Activated naive CD4-positive, alpha-beta T cell treated with anti-CD3 and anti-CD28 coated beads, Interleukin-2, amount 50 U/mL, for 16 hours (primary cell): ENCODE measurements at places on chromosomes 13 and 19.
A peak's percentile ranks its signal among the peaks of the same experiment; 100 is the strongest.

- peak; percentile 57 for DNase-seq
Observed at GRCh38 chr13:100392709-100393630, 195.6 kb downstream of the GGACT start.

DNA sequence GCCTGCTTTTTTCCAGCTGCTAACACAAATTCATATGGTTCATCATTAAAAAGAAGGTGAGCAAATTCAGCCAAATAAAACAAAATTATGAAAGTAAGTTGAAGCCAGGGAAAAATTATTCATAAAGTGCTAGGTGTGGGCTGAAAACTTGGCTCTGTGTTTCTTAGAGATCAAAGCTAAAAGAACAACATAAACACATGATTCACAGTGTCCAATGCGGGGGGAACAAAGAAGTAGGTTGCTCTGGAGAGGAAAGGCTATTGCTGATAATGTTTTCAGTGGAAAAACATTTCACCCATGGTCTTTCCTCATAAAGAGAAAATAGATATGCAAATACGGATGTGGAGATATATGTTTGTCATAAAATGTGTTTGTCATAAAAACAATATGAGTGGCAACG, 1691.5 kb upstream of the SLC10A2 start:
- no peak for DNase-seq

DNA sequence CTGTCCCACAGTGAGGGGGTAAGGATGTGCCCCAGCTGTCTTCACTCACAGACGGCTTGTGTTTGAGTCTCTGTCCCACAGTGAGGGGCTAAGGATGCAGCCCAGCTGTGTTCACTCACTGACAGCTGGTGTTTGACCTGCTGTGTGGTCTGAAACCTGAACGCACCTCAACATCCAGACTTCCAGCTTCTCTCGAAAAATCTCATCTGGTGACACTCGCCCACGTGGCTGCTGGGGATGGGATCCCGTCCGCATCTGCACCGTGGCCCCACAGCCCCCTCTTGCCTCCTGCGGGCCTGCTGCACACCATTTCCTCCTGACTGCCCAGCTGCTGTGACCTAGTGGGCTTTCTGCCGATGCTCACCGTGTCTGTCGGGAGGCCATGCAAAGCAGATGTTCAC, 27.3 kb downstream of the CHAF1A start:
- no peak for DNase-seq

DNA sequence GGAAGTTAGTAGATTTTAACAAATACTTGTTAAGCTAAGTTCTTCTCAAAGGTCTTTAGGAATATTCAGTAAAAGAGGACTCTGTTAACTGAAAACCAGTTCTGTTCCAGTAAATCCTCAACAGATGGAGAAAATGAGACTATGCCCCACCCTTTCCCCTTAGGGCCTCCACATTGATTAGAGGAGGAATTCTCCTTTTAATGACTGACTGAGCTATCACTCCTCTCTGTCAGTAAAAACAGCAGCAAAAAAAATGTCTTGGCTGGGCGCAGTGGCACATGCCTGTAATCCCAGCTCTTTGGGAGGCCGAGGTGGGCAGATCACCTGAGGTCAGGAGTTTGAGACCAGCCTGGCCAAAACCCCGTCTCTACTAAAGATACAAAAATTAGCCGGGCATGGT, 50.1 kb downstream of the NLRP12 start:
- no peak for DNase-seq

DNA sequence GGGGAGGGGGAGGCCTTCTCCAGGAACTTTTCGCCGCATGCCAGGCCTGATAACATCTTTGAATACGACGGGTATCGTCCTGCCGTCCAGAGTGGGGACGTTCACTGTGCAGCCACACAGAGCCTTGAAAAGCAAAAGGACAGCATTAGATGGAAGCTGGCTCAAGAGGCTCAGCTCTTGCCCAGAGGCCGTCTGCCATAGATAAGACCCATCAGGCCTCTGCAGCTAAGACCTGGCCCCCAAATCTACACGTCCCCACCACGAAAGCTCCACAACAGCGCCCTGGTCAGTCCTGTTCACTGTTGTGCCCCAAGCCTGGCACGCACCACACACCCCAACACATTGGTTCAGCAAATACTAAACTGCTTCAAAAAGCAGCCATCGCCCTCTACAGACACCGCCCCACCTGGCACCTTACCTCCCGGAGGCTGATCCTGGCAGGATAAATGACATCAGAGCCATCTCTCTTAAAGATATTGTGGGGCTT, 2.1 kb downstream of the DNAJB1 start:
- no peak for DNase-seq

DNA sequence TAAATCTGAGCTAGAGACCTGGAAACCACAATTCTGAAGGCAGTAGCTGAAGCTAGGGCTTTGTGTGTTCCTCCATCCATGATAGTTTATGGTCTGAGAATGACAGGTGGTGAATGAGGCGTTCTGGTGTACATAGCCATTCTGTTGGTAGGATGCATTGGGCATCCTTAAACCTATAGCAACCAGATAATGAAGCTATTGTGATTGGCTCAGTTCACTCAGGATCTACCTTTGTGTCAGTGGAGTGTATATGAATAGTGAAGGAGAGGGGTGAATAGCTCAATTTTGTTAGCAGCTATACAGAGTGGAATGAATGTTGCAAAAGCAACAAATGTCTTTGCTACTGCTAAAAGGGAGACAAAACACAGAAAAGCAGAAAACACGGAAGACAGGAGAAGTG, 80.0 kb upstream of the PCDH20 start:
- DNase-seq: no peak

DNA sequence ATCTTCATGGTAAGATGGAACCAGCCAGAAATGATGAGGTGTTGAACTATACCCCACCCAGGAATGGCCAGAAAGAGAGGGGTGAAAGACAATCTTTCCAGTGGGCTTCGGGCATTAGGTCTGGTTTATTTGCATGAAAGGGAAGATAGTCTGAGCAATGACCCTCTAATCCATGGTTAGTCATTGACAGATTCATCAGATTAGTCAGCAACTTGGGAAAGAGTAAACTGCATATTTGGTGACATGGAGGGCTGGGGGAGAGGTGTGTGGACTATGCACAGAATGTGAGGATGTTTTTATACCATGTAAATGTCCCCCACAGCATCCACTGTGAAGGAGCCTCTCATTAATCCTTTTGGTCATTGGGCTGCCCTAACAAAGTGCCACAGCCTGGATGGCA, 30.1 kb upstream of the USP12 start:
- DNase-seq: no peak

DNA sequence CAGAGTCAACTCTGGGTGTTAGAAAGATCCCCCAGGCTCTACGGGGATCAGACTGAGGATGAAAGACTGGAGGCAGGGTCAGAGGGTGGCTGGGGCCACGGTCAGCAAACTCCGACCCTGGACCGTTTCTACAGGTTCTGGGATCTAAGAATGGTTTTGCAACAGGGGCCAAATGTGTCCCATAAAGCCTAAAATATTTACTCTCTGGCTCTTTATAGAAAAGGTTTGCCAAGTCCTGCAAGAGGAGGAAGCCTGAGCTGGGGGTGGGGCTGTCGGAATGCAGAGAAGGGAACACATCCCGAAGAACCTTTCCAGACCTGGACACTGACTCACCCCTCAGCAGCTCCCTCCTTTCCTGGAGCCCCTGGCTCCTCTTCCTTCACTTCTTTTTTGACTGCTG, 20.7 kb downstream of the LIG1 start:
- no peak for DNase-seq
